ENCODE measurements at places on chromosomes 13 and 19.

- no peak for DNase-seq
These were observed 87.6 kb downstream of the ZNF429 start for GRCh38 chr19:21593008-21593481.

DNA sequence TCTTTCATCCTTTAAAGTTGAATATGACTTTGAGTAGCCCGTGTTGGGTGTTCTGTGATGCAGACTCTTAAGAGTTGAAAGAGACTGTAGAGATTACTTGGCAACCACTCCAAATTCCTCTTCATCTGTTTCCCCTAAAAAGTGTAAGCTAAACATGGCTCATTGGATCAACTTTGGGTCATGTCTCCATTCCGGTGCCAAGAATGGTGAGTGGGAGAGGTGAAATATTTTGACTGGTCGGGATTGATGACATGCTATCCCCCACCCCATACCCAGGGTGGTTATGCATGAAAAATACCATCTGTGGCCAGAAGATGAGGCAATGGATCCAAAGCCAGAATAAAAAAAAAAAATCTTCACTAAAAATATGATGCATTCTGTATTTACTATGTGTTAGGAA is 281.3 kb upstream of the SOX21 start:
- DNase-seq: no peak

GRCh38 chr19:37867831-37868230 is 38.6 kb downstream of the WDR87 start:
- DNase-seq: no peak

DNA sequence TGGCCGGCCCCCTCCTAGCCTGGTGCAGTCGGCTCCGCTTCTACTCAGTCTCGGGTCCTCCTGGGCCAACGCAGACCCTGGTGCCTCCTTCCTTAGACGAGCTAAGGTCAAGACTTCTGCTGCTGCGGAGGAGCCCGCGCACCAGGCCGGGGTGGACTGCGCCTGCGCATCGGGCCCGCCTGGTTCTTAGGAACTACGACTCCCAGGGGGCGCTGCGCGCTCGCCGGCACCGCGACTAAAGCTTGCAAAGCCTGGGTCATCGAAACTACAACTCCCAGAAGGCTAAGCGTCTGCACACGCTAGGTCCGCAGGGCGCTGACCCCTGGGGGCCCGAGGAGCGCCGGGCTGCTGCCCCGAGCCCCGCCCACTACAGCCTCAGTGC is at the start of gene ZNF835:
ZNF835 (minus strand) TSS at position 145 of the 382 bp plus-strand sequence. CDS start 6,559 bp downstream, outside the sequence.
- no peak for DNase-seq

DNA sequence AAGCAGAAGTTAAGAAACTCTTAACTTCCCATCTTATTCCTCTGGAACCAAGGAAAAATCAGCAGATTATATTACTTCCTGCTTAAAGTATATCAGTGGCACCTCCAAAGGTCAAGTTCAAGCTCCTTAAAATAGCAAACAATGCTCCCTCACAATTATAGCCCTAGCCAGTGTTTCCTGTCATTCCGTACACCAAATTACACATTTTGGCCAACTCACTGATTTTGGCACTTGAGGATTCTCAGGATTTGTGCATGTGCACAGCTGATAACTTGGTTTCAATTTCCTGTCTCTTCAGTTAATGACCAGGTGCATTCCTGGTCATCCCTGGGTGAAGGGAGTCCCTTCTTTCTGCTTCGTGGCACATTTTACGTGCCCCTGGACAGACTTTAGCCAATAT is 42.0 kb downstream of the TPP2 start:
- DNase-seq: no peak

DNA sequence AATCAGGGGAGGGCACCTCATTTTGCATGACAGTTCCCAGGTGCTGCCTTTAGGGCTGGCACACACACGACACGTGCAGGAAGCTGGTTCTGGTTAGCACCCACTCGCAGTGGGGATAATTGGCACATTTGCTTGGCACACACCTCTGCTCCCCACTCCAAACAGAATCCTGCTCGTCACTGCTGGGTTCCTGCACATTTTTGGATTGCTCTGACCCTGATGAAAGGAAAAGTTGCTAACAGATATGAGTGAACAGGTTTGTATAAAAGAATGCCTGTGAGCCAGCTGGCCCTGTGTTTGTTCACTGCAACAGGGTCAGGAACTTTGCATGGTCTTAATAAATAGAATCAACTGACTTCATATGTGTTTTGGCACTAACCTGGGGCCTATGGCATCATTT is 1500.4 kb downstream of the EFNB2 start:
- DNase-seq: no peak

- DNase-seq: no peak
These were observed 157.9 kb downstream of the COL4A1 start for GRCh38 chr13:110149036-110149435.

- DNase-seq: no peak
These were observed 6.1 kb downstream of the DHRS12 start for GRCh38 chr13:51797664-51798488.

- no peak for DNase-seq
These were observed 43.3 kb downstream of the DLEU7 start for GRCh38 chr13:50800091-50800739.

GRCh38 chr13:94607056-94607455 is 5.4 kb downstream of the GPR180 start:
- no peak for DNase-seq

GRCh38 chr19:6963244-6963852 is 57.9 kb downstream of the MBD3L2B start:
- no peak for DNase-seq

GRCh38 chr13:74000876-74001275 is 133.3 kb downstream of the KLF12 start:
- no peak for DNase-seq

GRCh38 chr19:5563935-5564612 is 3.7 kb downstream of the TINCR start:
- no peak for DNase-seq

GRCh38 chr13:90510319-90510718 is 837.2 kb upstream of the MIR17HG start:
- DNase-seq: no peak

- DNase-seq: peak; percentile 66
These were observed 19.6 kb downstream of the MPND start for GRCh38 chr19:4362831-4363545.

- no peak for DNase-seq
These were observed 112.5 kb downstream of the KLF5 start for GRCh38 chr13:73171271-73171682.

GRCh38 chr13:21675095-21675991 is 4.5 kb downstream of the FGF9 start:
- DNase-seq: no peak

DNA sequence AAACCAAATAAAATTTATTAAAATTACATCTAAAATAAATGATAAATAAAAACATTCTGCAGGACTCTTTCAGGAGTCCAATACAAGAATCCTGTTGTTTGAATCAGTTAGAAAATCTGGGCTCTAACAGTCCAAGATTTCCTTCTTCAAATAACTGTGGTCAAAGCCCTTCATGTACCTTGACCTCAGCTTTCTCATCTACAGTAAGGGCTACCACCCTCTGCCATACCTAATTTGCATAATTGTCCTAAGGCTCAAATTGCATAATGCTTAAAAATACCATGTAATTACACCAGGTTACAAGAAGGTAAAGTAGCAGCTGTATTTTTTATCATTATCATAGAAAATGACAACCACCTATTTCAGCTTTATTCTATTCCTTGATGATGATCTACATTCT is 54.3 kb downstream of the XPO4 start:
- no peak for DNase-seq

DNA sequence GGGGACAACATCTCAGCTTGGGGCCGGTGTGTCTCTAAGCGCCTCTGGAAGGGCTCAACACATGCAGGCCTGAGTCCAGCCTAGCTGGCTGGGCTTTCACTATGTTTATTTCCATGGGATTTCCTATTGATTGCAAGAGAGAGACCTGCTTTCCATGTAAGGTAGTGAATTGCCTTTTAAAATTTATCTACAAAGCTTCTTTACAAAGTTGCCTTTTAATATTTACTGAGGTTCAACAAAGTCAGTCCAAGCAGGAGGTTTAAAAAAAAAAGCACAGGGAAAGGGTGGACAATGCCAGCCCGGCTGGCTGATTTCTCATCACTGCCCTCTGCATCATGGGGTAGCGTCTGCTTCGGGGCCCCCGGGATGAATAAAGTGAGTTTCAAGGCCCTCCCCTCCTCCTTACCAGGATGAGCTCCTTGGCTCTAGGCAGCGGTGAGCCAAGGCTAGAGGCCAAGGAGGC is 15.8 kb downstream of the TLE2 start:
- DNase-seq: no peak

GRCh38 chr13:100573121-100573520 is 15.5 kb downstream of the GGACT start:
- no peak for DNase-seq

- no peak for DNase-seq
These were observed 1.6 kb upstream of the RAP2A start for GRCh38 chr13:97432232-97432916.

DNA sequence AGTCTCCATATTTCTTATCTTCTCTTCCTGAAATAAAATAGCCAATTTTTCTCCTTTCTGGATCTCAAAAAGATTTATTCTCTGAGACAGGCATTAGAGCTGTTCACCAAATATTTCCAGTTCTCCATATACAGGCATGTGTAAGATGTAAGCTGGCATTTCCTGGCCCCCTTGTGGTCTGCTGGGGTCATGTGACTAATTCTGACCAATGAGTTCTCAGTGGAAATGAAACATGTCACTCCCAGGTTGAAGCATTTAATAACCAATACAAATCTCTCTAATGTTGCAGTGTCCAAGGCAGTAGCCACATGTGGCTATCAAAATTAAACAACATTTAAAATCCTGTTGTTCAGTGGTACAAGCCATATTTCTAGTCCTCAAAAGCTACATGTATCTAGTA is 14.8 kb upstream of the CACNA1A start:
- DNase-seq: no peak

DNA sequence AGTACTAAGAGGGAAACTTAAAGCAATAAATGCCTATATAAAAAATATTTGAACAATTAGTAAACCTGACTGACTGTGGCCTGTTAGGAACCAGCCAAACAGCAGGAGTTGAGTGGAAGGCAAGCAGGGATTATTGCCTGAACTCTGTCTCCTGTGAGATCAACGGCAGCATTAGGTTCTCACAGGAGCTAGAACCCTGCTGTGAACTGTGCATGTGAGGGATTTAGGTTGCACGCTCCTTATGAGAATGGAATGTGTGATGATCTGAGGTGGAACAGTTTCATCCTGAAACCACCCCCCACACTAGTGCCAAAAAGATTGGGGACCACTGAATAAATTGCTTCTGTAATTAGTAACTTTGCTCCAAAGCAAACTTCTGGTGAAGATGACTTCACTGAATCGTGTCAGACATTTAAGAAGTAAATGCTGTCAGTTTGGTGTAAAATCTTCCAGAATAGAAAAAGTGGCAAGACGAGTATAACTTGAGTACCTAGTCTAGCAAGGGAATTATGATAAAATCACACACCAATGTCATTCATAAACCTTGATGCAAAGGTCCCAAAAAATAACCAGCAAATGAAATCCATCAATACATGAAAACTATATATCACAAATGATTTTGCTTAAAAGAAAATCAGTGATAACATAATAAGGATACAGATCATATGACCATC is 53.8 kb downstream of the SLC6A16 start:
- DNase-seq: no peak

DNA sequence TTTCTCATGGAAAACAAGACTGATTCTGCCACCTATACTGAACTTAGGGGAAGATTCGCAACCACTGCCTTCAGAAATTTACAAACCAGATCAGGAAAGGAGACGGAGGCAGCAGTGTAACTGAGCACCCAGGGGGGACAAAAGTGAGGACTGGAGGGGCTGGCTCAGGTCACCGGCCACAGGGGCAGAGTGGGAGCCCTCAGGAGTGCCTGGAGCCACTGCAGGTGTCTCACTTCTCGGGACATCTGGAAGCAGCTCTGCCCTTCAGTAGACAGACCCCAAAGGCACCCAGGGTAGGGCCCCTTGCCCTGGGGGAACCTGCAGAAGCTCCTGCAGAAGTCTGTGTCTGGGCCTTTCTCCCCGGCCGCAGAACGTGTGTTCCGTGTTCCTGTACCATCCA is 5.8 kb downstream of the ARHGEF7 start:
- DNase-seq: no peak

DNA sequence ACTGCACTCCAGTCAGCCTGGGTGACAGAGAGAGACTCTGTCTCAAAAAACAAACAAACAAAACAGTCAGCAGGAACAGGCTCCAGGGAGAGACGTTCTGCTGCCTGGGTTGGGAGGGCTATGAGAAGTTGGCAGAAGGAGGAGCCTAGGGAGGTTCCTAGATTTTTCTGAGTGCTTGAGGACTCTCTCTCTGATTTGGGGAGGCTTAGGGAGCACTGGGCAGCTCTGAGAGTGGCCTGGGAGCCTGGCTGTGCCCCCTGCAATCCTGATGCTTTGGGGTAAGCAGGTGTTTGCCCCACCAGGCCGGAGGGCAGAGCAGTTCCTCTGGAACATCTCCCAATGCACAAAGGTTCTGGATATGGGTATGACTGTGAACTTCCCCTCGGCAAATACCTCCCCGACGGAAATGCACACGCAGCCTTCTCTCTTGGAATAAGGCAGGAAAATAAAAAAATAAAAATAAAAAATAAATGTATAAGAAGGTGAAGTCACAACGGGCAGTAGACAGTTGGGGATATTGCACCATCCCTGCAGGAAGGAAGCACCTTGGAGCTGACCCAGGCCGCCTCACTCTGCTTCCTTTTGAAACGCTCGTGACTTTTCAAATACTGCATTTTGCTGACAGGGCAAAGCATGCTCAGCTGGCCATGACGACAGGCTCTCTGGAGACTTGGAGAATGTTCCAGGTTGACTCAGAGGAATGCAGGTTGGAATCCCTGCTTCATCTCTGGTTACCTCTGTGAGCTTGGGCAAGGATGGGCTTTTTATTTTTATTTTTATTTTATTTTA is 26.5 kb upstream of the HOMER3 start:
- DNase-seq: no peak
